ENCODE measurements at places on chromosomes 4 and X.

- peak; percentile 68 for DNase-seq
Observed at GRCh38 chr4:111776561-111776960, 368.7 kb upstream of the FAM241A start.

- DNase-seq = no peak
Observed at GRCh38 chr4:54095110-54095825, 4.7 kb upstream of the GSX2 start.

DNA sequence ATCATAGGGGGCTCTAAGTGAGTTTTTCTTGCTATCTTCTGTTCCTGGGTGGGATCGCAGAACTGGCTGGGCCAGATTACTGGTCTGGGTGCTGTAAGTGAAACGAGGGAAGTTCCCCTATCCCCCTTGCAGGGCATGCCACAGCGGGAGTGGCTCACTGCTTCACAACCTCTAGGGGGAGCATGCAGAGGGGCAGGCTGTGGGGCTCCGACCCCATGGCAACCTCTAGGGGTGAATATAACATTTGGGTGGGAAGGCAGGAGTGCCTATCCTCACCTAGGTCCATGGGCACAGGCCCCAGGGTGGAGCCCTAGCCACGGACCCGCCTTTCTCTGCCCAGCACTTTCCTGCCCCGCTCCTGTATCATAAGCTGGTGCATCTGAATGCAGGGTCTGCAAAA, 1.7 kb upstream of the RRAGB start:
- DNase-seq = no peak

GRCh38 chr4:88735564-88735963, 37.9 kb upstream of the NAP1L5 start:
- no peak for DNase-seq

DNA sequence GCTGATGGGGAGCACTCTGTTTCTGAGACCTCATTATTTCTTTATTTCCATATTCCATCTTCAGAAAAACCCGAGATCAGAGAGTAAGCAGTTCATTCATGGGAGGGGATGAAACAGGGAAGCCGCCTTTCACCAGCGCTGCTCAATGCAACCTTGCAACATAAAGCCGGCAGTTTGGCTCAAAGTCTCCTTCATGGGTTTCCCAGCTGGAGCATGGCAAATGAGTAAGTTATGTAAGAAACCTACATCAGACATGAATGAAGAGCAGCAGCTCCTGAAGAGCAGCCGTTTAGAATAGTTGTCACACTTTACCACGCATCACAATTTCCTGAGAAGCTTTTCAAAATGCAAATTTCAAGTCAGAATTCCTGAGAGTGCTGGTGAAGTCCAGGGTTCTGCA, 578.8 kb downstream of the FSTL5 start:
- DNase-seq = no peak

DNA sequence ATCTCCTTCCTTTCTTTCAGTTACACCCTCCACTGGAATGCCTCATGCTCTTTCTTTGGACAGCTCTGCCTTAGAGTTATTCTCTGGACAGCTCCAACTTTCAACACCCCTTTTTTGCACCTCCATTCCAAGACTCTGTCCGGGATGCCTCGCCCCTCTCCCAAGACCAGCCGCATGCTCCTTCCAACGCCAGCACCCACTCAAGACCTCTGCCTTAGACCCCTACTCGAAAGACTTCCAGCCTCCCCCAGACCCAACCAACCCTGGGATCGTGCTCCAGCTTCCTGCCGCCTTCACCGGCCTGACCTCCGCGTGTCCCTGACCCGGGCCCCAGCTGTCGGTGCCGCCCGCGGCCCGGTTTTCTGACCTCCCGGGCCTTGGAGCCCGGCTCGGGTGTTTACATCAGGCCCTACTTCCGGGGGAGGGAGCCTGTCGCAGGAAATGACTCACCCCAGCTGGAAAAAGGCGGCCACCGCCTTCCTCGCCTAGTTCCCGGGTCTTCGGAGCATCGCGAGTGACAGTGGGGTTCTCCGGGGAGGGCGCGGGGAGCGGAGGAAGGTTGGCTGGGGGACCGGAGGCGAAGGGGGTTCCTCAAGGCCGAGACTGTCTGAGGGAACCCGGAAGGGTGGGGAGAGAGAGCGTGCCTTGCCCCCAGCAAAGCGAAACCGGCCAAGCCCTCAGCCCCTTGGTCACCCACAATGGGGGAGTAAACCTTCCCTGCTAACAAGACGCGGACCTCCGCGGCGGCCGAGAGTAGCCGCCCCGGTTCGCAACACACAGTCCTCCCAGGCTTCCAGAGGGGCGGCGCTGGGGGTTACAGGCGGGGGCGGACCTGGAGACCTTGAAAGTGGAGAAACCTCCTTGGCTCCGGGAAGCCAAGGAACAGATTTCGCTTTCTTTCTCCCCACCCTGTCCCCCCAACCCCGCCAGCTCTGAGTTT, at the start of gene WDR45:
Gene WDR45, minus strand, starts transcription at position 399 of the 940 bp plus-strand sequence. CDS start 1,792 bp downstream, outside the sequence.
- DNase-seq = peak; percentile 64

DNA sequence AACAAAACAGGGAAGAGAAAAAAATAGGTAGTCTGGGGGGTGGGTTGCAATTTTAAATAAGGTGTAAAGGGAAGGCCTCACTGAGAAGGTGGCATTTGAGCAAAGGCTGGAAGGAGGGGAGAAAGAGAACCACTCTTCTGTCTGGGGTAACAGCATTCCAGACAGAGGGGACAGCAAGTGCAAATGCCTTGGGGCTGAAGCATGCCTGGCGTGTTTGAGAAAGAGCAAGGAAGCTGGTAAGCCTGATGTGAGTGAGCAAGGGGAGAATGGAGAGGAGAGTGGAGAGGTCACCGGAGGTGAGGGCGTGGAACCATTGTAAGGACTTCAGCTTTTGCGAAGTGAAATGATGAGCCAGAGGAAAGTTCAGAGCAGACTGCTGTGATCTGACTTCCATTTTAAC, 19.7 kb upstream of the DOCK11 start:
- no peak for DNase-seq

- no peak for DNase-seq
Observed at GRCh38 chr4:128373628-128374027, 86.0 kb upstream of the PGRMC2 start.

DNA sequence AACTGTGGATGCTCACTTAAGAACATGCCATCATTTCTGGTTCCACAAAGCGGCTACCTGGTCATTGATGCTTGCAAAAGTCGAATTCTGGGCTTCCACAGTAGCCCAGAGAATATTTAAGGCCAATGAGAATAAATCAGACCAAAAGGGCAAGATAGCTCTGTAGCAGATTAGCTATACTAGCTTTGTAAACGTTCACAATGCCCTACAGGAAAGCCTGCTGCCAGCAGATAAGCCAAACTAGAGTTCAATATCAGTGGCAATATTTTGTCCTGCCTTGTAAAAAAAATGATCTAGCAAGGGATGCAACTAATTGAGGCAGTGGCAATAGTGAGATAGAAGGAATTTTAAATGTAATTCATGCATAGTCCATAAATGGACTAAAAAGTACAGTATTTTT, 387.7 kb upstream of the TEX13C start:
- DNase-seq = no peak

- DNase-seq = peak; percentile 55
Observed at GRCh38 chrX:98338544-98338943, 1454.8 kb downstream of the RPA4 start.

DNA sequence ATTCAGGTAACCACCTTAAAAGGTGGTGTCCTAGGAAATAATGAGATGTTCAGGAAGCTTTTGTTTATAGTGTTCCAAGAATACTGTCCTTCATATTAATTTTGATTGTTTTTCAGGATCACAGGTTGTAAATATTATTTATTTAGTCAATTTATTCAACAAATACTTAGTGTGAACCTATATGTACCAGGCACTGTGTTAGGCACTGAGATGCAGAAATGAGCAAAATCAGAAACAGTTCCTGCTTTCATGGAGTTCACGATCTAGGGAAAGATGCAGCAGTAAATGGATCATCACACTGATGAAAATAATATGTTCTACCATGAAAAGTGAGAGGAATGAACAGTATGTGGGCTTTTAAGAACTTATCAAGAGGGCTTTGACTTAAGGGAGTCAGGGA, 18.2 kb upstream of the PLA2G12A start:
- no peak for DNase-seq

GRCh38 chr4:177728361-177729152, 286.3 kb upstream of the AGA start:
- DNase-seq = peak; percentile 74

GRCh38 chr4:144507311-144508101, 138.4 kb upstream of the HHIP start:
- peak; percentile 15 for DNase-seq

GRCh38 chr4:168540503-168541265, 43.8 kb downstream of the PALLD start:
- DNase-seq = no peak

GRCh38 chrX:11648705-11649519, 16.8 kb downstream of the ARHGAP6 start:
- peak; percentile 33 for DNase-seq

DNA sequence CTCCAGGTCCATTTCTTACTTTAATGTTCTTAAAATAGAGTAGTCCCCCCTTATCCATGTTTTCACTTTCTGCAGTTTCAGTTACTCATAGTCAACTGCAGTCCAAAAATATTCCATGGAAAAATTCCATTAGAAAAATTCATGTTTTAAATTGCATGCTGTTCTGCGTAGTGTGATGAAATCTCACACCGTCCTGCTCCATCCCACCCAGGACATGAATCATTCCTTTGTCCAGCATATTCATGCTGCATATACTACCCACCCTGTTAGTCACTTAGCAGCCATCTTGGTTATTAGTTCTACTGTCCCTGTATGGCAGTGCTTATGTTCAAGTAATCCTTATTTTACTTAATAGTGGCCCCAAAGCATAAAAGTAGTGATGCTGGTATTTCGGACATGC, 5.4 kb upstream of the PDLIM5 start:
- peak; percentile 69 for DNase-seq

DNA sequence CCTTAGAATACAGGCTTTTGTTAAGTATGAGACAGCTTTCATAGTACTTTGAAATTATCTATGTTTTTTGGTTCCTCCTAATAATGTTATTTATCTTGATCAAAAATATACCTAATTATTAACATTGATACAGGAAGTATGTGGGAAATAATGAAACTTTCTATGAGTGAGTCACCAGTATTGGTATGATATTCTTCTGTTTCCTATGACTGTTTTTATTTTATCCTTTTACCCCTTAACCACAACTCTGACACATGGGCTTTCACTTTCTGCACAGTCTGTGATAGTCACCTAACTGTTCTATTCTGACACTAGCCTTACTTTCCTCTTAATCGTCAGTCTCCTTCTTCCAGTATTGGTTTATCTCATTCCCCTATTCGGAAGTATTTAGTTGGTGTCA, 4.7 kb downstream of the THAP9 start:
- DNase-seq = peak; percentile 81

- no peak for DNase-seq
Observed at GRCh38 chrX:116757491-116757890, 294.7 kb upstream of the CT83 start.

DNA sequence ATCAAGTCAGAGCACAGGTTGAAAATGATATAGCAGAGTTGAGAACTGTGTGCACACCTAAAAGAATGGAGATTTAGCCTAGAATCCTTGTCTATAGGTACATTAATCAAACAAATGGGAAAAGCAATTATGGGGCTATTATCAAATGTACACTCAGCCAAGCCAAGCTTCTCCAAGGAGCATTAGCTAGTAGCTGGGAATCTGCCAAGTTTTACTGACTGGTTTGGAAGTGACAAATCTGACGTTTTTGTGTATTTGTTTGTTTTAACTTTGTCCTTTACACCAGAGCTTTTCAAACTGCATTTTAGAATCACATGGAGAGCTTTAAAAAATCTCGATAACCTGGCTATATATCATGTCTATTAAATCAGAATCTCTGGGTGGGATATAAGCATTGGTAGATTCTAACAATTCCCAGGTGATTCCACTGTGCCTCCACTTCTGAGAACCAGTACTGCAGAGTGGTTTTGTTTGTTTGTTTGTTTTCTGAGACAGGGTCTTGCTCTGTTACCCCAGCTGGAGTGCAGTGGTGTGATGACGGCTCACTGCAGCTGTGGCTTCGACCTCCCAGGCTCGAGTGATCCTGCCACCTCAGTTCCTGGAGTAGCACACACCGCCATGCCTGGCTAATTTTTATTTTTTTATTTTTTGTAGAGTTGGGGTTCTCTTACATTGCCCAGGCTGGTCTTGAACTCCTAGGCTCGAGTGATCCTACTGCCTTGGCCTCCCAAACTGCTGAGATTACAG, 279.8 kb downstream of the UNC5C start:
- DNase-seq = no peak

- DNase-seq = no peak
Observed at GRCh38 chrX:11793734-11794133, 35.7 kb downstream of the MSL3 start.

- DNase-seq = no peak
Observed at GRCh38 chr4:38519666-38520065, 144.3 kb upstream of the KLF3 start.

All from HT1080 (cell line).